Fibroblast of skin of scalp (primary cell): ENCODE measurements at places on chromosomes 3 and 15.

- DNase-seq = no peak
Measured at GRCh38 chr3:14943042-14943441, 4.3 kb upstream of the NR2C2 start.

DNA sequence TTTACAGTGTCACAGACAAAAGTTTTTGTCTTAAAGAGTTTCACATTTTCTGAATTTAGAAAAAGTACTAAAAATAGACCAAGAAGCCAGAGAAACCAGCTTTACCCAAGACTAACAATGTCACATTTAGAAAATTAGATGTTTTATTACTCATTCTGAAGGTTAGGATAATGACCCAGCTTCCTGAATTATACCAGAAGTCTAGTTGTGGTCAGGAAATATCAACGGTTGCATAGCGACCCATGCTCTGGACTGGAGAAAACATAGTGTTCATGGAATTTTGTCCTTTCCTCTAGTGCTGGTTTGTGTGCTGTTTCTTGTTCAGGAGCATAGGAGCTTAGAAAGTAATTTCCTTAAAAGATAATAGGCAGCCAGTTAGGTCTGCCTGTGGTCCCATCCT lies 59.0 kb downstream of the DPPA2 start:
- peak; percentile 54 for DNase-seq

DNA sequence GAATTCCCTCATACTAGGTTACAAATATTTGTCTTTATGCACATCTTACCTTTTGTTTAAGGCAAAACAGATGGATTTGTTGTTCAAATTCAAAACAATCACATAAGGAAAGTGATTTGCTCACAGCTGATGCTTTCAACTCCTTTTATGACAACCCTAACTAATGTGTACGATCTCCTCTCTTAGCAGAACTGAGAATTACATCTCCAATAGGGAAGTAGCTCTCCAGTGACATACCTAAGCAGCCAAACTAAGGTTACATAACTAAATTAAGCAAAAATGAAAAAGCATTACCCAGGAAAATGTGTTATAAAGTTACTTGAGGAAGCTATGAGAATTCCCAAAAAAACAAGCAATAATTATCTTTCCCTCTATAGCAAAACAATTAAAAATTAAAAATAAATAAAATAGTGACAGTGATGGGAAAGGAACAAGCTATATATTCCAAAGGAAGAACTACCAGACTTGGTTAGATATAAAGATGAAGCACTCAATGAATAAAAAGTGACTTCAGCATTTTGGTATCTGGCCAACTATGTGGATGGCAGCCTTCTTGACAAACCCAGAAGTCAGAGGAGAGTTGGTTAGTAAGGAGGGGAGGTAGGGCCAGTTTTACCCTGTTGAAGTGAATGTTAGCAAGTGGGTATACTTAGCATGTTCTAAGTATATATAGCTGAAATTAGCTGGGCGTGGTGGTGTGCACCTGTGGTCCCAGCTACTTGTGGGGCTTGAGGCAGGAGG lies 32.4 kb downstream of the PEAK1 start:
- DNase-seq = peak; percentile 55

DNA sequence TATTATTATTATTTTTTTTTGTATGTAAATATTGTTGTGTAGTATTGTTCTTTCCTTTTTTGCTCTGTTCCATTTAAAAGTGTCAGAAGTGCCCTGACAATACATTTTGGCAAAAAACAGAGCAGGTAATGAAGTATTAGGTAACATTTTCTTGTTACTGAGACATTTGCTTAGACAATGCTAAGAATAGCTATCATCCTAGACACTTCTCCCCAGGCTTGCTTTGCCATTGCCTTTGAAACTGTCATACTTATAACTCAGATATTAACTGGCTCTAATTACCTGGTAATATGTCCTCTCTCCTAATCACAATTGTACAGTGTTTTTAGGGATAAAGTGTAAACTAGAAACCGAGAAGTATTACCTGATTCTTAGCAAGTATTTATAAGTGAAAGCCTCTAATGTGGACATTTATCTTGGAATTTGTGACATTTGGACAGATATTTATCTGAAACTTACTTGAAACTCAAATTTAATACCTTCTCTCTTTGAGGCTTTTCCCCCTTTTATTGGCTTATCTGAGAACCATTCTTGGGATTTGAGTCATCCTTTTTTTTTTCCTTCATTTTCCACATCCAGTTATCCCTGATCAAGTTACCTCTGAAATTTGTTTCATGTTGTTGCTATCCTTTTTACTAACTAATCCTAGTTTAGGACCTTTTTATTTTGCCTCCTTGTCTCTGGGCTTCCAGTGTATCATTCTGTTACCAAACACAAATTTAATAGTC lies 13.1 kb downstream of the ARIH1 start:
- DNase-seq = no peak

DNA sequence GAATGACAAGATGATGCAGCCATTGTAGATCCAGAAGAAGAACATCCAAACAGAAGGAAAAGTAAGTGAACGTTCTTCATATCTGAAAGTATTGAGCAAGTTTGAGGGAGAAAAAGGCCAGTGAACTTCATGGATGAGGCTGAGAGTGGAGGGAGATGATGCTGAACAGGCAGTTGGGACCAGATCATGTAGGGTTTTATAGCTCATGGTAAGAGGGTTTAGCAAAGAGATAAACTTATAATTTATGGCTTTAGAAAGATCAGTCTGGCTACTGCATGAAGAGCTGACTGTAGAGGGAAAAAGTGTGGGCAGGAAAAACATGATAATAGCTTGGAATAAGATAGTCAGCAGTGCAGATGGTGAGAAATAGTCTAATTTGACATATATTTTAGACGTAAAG lies 192.6 kb upstream of the LPP start:
- DNase-seq = no peak

DNA sequence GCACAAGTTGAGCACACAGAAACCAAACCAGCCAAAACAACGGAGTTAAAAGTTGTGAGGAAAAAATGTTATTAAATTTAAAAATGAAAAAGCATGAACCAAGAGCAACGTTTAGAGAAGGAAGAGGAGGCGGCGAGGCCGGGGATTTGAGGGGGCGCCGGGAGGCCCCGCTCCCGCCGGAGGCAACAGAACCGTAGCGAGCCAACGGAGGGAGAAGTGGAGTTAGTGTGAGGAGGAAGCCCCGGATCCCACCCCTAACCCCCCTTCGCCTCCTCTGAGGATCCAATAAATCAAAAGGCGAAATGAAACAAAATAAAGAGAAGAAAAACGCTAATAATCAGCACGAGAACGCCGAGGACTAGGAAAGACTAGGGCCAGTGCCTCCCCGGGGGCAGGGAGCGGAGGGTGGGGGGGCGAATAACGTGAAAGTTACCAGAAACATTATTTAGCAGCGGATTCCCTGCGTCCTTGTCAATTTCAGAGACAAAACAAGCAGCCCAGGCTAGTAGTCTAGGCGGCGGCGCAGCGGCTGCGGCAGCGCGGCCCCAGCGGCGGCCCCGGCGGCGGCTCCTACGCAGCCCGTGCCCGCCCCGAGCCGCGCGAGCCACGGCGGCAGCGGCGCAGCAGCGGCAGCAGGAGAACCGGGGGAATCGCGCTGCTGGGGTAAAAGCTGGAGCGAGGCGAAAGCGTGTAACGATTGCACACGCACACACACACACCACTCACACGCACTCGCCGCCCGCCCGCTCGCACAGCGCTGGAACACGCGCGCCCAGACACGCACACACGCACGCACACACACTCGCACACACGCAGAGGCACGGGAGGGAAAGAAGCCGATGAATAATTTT lies 1.7 kb downstream of the MEIS2 start:
- peak; percentile 56 for DNase-seq

- DNase-seq = peak; percentile 73
Measured at GRCh38 chr3:159634483-159634882, 354.2 kb upstream of the IL12A start.

DNA sequence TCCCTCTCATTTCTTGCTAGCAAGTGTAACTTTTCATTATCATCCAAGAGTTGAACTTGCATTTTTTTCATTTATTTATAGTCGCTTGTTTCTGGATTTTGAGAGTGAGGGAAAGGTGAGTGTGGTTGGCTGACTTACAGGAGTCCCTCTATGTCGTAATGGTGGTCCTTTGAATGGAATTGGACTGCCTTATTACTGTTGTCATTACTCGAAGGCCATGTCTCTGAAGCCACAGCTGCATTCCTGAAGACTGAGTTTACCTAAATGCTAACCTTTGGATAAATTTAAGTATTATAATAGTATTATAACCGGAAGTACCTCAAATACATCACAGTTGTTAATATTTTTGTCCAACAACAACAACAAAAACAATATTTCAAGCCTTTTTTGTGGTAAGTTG lies 488.9 kb downstream of the GABRG3 start:
- no peak for DNase-seq

DNA sequence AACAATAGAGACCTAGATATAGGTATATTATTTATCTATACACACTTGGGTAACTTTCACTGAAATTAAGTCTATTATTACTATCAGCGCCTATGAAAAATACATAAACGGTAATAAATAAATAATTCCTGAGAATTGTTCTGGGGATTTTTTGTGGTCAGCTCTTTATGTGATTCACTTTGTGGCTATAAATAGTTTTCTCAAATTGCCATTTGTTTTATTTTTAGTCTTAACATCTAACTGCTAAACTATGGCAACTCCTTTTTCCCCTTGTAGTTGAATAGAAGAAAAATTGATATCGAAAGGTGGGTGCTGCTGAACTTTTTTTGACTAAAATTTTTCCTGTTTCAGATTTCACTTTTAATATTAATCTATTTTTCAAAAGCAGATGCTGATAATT lies 189.0 kb downstream of the VGLL3 start:
- DNase-seq = peak; percentile 77

DNA sequence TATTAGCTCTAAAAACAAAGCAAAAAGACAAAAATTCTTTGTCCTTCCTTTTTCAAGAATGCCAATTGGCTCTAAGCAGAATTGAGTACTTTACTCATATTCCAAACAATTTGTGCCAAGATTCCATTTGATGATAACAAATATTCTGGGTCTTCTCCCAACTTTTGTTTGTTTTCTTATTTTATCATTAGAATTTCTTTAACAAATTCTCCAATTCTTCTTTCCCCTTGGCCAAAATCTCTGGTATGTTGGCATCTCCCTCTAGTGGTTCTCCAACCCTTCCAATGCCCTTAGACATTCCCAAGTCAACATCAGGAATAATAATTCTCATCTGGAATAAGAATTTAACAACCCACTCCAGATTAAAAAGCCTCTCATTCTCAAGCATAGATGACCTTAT lies 5.3 kb downstream of the CPOX start:
- DNase-seq = peak; percentile 14
